ENCODE measurements at places on chromosomes 13 and 19.

GRCh38 chr13:33319859-33320258 is 34.3 kb upstream of the STARD13 start:
- DNase-seq, result no peak

GRCh38 chr19:30029721-30030510 is 87.9 kb downstream of the URI1 start:
- peak; percentile 36 for DNase-seq

GRCh38 chr13:73171926-73172325 is 113.1 kb downstream of the KLF5 start:
- DNase-seq, result peak; percentile 65

DNA sequence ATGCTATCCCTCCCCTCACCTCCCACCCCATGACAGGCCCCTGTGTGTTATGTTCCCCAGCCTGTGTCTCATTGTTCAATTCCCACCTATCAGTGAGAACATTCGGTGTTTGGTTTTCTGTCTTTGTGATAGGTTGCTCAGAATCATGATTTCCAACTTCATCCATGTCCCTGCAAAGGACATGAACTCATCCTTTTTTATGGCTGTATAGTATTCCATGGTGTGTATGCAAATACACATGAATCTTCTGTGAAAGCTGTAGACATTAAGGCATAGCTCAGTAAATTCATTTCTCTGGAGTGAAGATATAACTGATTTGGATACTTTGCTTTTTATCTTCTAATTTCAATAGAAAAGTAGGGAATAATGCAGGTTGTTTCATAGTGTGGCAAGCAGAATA is 125.8 kb upstream of the C1QTNF9B start:
- DNase-seq, result no peak

GRCh38 chr13:75910591-75910990 is 274.5 kb downstream of the LMO7 start:
- no peak for DNase-seq

DNA sequence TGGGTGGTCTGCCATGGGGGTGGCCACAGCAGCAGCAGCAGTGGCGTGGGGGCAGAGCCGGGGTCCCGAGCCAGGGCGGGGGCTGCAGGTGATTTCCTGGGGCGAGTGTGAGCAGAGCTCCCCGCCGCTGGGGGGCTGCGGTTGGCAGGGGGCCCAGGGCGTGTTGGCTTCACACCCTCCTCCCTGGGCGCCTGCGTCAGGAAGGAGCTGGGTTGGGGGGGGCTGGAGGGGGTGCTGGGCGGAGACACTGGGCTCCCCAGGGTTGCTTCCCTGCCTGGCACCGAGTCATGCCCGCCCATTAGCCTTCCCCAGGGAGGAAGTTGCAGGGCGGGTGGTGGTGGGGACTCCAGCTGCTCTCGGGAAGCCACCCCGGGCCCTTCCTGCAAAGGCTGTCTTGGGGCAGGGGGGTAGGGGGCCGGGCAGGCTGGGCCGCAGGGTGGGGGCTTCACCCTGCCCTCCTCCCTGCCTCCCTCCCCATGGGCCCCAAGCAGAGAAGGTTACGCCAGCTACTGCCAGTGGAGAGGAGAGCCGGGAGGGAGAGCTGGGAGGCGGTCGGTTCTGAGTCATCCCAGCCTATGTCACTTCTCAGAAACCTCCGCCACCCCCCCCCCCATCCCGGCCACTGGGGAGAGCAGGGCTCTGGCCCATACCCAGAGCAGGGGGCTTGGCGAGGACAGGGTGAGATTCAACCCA is 4.6 kb downstream of the MIDN start:
- DNase-seq, result no peak

- DNase-seq, result no peak
These were observed 24.0 kb downstream of the GRIN2D start for GRCh38 chr19:48417421-48417820.

DNA sequence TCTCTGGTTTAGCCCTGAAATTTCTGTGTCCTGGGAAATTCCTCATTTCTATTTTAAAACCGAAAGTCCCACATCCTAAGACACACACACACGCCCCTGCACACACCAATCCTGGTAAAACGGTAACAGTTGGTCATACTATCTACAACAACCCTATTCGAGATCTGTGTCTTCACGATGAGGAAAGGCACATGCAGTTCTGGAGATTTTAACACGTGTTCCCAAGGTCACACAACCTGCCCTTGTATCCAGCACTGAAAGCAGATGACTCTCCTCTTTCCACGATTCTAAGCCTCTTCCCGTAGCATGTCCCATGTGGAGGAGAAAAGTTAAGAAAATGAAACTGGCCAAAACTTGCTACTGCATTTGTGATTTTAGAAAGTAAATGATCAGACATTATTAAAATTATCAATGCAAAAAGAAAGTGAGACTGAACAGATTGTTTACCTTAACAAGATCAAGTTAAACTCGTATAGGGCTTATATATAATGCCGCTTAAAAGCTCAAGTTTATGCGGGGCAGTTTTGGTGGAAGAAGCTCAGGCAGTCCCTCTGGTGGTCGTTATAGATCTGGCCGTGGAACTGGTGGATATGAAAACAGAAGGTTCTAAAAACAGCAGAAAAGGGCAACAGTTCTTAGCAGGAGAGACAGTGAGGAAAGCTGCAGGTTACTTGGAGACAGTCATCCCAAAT is 32.7 kb downstream of the VSTM1 start:
- peak; percentile 16 for DNase-seq

GRCh38 chr13:77437267-77437666 is 98.2 kb upstream of the SCEL start:
- DNase-seq, result no peak

DNA sequence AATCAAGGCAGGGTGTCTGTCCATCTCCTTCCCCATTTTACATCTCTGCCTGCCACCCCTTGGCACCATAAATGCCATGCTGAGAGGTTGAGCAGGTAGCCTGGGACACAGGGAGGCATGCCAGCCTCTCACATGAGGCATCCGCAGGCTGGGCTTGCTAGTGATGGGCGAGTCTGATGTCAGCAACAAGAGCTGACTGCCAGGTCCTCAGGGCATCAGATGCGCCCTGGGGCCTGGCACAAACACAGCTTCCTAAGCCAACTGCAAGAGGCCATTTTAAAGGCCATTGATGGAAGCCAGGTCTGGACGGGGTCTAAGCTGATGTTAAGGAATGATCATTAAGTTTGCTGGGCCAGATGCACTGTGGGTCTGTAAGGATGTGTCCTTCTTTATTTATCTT is 34.6 kb downstream of the MYH14 start:
- DNase-seq, result no peak

GRCh38 chr13:99932912-99933311 is 38.7 kb downstream of the ZIC5 start:
- DNase-seq, result no peak

DNA sequence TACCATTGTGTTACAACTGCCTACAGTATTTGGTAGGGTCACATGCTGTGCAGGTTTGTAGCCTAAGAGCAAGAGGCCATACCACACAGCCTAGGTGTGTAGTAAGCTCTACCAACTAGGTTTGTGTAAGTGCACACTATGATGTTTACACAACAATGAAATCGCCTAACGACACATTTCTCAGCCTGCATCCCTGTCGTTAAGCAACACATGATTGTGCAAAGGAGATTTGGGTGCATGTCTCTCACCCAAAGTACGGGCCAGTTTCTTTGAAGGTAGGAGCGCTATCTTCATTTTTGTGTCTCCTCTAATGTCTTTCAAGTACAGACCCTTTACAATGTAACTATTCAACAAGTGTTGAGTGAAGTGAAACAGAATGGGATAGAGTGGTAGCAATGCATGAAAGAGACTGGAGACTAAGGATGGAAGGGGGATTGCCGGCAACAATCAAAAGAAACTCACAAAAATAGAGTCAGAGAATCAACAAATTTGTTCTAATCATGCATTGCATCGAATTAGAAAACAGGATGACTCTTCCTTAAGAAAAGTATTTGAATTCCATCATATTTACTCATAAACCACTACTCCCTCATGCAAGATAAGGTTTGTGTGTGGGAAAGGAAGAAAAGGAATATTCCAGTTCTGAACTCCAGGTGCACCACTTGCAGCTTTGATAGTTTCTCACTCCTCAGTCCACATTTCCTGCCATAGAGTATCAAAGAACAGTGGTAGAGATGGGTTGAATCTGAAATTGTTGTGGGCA is 60.2 kb upstream of the TNFRSF19 start:
- DNase-seq, result peak; percentile 22

- no peak for DNase-seq
These were observed 367.0 kb downstream of the DACH1 start for GRCh38 chr13:71499944-71500514.

DNA sequence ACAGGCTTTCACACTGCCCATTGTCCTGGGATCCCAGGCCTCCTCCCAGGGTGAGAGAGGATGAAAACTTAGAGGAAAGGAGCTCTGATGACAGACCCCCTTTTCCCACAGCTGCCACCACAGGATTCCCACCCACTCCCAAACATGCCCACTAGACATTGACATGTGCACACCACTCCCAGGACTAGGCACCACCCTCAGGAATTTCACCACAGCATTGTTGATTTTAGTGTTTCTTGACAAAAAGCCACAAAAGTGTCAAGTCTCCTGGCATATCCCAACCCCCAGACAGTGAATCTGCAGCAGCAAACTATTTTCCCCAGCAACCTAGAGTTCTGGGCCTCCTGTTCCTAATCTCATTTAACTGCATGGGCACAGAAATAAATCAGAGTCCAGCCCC is 10.1 kb downstream of the ZNF714 start:
- no peak for DNase-seq

- no peak for DNase-seq
These were observed 13.4 kb upstream of the GTF2F1 start for GRCh38 chr19:6406401-6406800.

- DNase-seq, result no peak
These were observed 395.0 kb downstream of the PCDH9 start for GRCh38 chr13:66835040-66835628.

DNA sequence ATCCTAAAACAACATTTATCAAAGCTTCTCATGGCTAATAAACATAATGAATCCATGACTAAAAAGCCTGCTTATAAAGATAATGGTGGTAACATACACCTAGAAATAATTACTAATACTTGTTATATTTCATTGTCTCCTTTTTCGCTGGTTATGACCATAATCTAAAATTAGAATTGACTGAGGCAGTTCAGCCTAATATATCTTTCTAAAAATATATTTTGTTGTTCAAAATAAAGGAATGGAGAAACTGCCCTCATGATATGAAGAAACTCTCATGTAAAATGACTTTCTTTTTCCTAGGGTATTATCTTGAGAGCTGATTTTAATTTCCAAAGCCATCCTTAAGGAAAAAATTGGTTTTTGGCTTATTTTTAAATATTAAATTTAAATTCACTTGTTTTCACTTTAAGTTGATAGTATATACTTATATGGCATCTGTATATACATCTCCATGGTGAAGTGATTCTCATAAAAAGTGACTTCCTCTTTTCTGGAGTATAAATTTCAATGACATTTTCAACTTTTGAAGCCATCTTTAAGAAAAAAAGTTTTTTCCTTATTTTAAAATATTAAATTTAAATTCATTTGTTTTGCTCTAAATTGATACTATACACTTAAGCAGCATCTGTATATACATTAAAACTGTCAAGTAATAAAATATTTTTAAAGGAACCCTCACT is 204.6 kb downstream of the VWA8 start:
- DNase-seq, result no peak

- DNase-seq, result peak; percentile 8
These were observed 44.2 kb downstream of the TBC1D4 start for GRCh38 chr13:75437582-75438318.

- no peak for DNase-seq
These were observed 31.2 kb upstream of the ANKRD10 start for GRCh38 chr13:110945928-110946570.

DNA sequence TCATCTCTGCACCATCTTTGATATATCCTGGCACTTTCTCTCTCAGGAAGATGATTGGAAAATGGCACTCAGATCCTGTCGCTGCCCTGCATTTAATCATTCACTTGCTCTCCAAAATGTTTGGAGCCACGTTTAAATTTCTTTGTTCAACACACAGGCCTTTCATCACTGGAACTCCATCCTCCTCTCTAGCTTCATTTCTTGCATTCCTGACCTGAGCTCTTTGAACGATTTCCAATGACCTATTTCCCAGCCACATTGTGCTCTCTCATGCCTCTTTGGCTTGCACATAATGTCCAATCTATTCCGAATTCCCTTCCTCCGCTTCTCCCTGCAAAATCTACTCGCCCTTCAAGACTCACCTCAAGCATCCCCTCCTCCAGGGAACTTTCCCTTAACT is 287.4 kb upstream of the NBEA start:
- DNase-seq, result no peak

DNA sequence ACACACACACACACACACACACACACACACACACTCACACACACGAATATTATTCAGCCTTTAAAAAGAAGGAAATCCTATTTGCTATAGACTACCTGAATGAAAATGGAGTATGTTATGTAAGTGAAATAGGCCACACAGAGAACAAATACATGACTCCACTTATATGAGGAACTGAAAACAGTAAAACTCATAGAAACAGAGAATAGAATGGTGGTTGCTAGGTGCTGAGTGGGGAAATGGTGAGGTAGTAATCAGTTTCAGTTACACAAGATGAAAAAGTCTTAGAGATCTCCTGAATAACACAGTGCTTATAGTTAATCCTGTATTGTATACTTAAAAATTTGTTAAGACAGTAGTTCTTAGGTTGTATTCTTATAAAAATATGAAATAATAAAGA is 8.2 kb downstream of the ZNF677 start:
- DNase-seq, result no peak

DNA sequence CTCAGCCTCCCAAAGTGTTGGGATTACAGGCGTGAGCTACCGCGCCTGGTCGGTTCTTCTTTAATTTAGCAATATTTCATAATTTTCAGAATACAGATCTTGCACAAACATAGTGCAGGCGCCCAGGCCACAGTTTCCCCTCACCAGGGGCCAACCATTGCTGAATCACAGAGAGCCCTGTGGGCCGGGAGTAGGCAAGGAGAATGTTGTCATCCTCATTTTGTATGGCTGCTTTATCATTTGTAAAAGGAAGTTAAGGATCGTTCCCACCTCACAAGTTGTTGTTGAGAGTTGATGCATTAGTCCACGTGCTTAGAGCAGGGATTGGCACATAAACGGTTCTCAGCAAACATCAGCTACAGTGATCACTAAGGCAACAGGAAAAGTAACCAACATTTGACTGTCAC is 30.2 kb downstream of the MEIS3 start:
- no peak for DNase-seq

- DNase-seq, result no peak
These were observed 37.8 kb downstream of the BRD4 start for GRCh38 chr19:15294561-15294990.

GRCh38 chr19:2608602-2608922 is 93.9 kb downstream of the GNG7 start:
- DNase-seq, result no peak

- no peak for DNase-seq
These were observed 10.5 kb upstream of the MIER2 start for GRCh38 chr19:355134-355533.
